Psoas muscle (tissue), 8 donors: ENCODE measurements at places on chromosomes 13 and 19. TPM values are rescaled to one million over a fixed set of nuclear protein-coding genes. Genes with fewer than 3 reads are reported as not detected.

The RAP2A gene
- polyA plus RNA-seq: 11.4 TPM

The CASP14 gene
- not detected for polyA plus RNA-seq

The LYPD5 gene
- polyA plus RNA-seq: 0.27 TPM

The ZNF729 gene
- polyA plus RNA-seq: not detected

The BCL3 gene
- polyA plus RNA-seq: 7.8 TPM

The PRTN3 gene
- 0.05 TPM for polyA plus RNA-seq

The CFD gene
- polyA plus RNA-seq: 87.1 TPM
